ENCODE measurements at places on chromosomes 7 and 10. TPM values are rescaled to one million over a fixed set of nuclear protein-coding genes. Genes with fewer than 3 reads are reported as not detected.

GRCh38 chr7:133623721-133624120 is 370.8 kb downstream of the EXOC4 start:
- DNase-seq, result no peak

DNA sequence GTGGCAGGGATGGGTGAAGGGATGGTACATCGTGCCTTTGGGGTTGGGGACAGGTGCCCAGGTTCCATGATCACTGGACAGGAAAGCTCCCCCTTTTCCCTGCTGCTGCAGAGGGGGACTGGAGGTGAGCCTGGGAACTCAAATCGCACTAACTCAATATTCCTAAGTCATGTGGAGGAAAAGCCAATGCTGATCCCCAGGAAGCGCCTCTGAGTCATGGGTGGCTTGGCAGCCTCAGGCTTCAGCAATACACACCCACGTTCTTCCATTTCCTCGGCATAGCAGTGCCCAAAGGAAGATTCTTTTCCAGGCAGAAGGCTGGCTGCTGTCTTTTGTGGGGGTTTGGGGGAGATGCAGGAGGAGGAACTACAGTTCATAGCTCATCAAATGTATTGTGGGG is 165.8 kb downstream of the CCDC3 start:
- no peak for DNase-seq

Gene SGCE
- polyA plus RNA-seq, result 0.08 TPM

Gene IRF5
- 0.95 TPM for polyA plus RNA-seq

Gene RSU1
- 102 TPM for polyA plus RNA-seq

- no peak for DNase-seq
Observed at GRCh38 chr7:81707196-81707595, 62.7 kb downstream of the HGF start.

- no peak for DNase-seq
Observed at GRCh38 chr7:15778191-15778590, 91.7 kb upstream of the MEOX2 start.

Gene PRSS37
- polyA plus RNA-seq, result not detected

Gene AQP1
- polyA plus RNA-seq, result 0.13 TPM

Gene ABCC2
- 1.0 TPM for polyA plus RNA-seq

DNA sequence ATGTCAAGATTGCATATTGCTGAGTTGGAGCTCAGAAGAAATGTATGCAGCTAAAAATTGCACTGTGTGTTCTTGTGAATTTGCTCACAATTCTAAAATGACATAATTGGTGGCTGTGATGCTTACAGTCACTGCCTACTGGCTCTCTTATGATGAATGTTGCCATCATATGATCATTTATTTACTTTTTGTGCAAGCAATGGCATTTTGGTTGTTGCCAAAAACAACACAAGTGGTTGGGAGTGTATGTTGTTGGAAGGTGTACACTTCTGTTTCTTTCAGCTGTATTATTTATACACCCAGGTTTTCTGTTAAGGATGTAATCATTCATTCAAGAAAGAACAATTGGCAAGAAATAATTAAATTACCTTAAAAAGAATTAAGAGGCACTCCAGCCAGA is 28.9 kb downstream of the PON1 start:
- DNase-seq, result no peak

- peak; percentile 6 for DNase-seq
Observed at GRCh38 chr10:78437998-78438906, 404.6 kb downstream of the RPS24 start.

- DNase-seq, result no peak
Observed at GRCh38 chr7:154911862-154912455, 91.0 kb downstream of the PAXIP1 start.

GRCh38 chr10:130749911-130750310 is 561.6 kb downstream of the TCERG1L start:
- DNase-seq, result no peak

DNA sequence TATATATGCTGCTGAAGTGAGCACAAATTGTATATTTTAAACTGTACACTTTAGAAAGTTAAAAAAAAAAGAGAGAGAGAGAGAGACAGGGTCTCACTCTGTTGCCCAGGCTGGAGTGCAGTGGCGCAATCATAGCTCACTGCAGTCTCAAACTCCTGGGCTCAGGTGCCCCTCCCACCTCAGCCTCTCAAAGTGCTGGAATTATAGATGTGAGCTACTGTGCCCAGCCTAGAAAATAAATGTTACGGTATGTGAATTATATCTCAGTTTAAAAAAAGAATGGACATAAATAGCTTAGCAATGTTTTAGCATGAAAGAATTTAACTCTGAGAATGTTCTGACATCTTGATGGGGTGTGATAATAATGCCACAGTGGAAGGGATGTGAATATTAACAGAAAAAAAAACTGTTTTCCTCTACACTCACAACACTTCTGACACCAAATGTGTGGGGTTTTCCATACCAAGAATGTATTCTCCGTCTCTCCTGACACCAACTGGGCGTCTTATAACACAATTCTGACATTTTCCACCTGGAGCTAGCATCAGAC is 162.1 kb downstream of the PLCE1 start:
- DNase-seq, result no peak

- no peak for DNase-seq
Observed at GRCh38 chr7:155761162-155761561, 51.1 kb downstream of the SHH start.

GRCh38 chr7:137981175-137981574 is 20.7 kb downstream of the CREB3L2 start:
- no peak for DNase-seq

DNA sequence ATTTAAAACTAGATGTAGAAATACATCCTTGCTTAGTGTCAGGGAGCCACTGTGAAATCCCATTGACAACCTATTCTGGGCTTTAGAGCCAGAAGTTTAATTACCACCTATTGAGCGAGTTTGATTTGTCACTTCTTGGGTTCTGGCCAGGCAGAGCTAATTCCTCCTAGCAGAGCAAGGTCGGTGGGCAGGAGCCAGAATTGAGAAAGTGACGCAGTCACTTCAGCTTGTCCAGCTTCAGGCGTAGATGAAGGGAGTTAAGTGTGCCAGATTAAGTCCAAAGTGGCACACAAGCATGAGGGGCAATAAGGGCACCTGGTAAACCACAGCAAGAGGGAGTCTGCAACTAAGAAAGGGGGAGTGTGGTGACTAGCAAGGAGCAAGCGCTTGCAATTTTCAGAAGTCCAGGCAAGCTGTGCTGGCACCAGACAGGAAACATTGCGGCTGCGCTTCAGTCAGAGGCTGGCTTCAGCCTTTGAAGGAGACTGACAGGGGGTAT is 119.4 kb downstream of the ST7 start:
- no peak for DNase-seq

Gene C7orf33
- polyA plus RNA-seq, result not detected

Gene SORCS1
- polyA plus RNA-seq, result not detected

Gene TAS2R16
- polyA plus RNA-seq, result not detected

Gene AMZ1
- polyA plus RNA-seq, result 0.13 TPM

DNA sequence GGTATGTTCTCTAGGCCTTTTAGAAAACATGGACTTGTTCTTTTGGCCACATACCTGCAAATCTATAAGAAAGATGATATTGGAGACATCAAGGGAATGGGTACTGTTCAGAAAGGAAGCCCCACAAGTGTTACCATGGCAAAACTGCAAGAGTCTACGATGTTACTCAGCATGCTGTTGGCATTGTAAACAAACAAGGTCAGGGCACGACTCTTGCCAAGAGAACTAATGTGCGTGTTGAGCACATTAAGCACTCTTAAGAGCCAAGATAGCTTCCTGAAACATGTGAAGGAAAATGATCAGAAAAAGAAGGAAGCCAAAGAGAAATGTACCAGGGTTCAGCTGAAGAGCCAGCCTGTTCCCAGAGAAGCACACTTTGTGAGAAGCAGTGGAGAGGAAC is 37.1 kb downstream of the SDK1 start:
- DNase-seq, result no peak

Gene CFAP70
- polyA plus RNA-seq, result 0.69 TPM

Gene METTL27
- 2.0 TPM for polyA plus RNA-seq

Measured in naive thymus-derived CD4-positive, alpha-beta T cell (primary cell).